ENCODE measurements at places on chromosomes 2 and 18.
A peak's percentile ranks its signal among the peaks of the same experiment; 100 is the strongest.

DNA sequence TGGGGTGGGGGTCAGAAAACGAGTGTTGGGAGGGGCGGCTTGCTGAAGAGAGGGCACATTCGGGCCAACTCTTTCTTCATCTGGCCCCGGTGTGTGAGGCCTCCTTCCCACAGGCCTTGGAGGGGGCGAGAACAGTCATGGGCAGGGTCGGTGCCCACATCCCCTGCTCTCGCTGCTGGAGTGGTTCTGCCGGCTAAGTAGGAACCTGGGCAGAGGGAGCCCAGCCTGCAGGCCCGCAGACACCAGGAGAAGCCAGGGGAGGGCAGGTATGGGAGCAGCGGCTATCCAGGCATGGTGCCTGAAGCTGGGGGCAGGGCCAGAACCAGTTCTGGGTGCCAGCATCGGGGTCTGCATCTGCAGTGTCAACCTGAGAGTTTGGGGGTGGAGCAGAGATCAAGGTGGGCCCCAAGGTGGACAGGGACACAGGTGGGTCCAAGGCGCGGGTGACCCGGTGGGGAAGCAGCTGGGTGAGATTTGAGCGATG is 46.6 kb upstream of the HPCAL1 start:
- no peak for DNase-seq

GRCh38 chr18:76346490-76347130 is 148.4 kb downstream of the ZNF516 start:
- no peak for DNase-seq

GRCh38 chr18:44509048-44509447 is 171.6 kb upstream of the SETBP1 start:
- DNase-seq = no peak

GRCh38 chr2:46010925-46011490 is 286.2 kb upstream of the EPAS1 start:
- DNase-seq = peak; percentile 61

DNA sequence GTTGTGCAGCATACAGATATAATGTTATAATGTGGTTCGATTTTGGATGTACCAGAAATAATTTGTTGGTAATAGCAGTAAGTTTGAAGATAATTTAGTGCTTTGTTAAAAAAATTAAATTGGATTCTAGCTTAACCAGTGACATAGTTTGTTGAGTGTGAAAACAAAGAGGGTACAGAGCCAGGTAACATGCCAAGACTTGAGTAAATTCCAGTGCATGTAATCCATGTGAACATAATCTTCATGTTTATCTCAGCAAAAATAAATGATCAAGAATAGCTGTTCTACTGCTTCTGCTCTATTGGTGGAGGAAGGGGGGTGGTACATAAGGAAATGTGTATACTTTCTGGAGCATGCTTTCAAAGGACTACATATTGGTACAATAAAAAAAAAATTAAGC is 165.8 kb downstream of the DNAH7 start:
- no peak for DNase-seq

- no peak for DNase-seq
These were observed 37.0 kb upstream of the LOXHD1 start for GRCh38 chr18:46693996-46694395.

DNA sequence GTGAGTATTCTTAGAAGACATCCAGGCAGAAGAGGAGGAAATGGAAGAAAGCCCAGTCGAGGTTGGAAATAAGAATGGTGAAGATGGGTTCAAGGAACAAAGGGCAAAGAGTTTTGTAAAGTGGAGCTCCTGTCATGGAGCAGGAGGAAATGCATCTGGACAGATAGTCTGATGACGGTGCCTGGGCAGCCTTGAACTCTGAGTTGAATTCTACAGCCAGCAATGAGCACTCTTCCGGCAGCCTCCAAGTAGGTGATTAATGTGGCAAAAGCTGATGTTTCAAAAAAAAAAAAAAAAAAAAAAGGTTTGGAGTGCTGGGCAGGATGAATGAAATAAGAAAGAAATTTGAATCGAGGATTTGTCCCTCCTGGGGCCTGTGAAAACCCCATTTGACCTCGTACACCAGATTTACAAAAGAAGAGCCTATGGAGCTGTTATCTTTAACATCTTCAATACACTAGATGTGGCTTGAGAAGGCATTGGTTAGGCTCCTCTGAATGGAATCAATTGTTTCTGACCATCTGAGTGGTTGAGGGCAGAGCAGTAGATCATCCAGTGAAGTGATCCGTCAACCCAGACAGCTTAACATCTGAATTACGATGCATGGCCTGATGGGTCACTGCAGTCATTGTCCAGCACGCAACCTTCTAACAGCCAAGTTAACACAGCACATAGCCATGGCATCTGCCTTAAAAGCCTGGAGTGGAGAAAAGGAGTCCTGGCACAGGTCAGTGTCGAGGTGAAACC is 449.7 kb downstream of the TXNL1 start:
- no peak for DNase-seq

DNA sequence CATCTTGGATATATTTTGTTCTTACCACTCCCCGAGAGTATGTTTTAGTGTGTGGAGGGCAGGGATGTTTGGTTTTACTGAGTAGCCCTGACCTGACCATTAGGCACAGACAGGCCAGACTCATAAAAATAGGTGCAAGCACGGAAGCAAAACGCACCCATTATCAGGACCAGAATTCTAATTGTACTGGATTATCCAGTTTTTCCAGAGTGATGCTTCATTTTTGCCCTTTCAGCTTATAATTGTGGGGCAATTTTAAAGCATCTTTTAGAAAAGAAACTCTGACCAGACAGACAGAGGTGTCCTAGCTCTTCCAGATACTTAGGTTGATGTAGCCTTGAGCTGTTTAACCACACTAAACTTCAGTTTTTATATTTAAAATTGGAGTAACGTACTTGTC is 4.4 kb downstream of the NCOA1 start:
- no peak for DNase-seq

- DNase-seq = no peak
These were observed 1.5 kb upstream of the PROM2 start for GRCh38 chr2:95272781-95273180.

GRCh38 chr2:162315938-162316337 is 2.5 kb downstream of the IFIH1 start:
- DNase-seq = no peak

DNA sequence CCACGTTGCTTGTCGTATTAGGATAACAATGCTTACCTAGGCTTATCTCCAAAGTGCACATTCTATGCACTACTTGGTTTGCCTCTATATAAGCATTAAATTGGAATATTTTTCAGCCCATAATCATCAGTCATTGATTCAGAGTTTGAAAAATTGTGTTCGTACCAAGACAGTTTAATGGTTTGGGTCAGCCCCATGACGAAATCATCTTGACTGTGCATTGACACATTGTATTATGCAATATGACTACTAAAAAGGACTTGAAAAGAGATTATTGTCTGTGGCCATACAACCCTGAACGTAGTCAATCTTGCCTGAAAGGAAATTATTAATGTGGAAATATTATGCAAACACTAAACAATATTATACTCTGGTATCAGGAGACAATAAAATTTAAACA is 141.3 kb downstream of the EML6 start:
- no peak for DNase-seq

DNA sequence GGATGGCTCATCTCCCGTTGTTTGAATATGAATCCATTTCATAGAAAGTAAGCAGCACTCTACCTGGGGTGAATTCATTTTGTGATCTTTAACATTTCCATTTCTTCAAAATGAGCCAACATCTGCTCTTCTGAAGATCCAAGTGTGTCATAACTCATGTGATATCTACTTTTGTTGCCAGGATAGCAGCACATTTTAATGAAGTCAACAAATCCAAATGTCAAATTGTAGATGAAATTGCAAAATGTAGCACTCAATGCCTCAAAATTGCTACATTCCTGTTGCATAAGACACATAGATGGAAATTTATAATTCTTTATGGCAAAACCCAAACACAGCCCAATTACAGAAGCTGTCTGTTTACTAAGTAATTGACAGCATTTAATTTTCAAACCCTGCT is 360.7 kb downstream of the TMX3 start:
- DNase-seq = no peak

DNA sequence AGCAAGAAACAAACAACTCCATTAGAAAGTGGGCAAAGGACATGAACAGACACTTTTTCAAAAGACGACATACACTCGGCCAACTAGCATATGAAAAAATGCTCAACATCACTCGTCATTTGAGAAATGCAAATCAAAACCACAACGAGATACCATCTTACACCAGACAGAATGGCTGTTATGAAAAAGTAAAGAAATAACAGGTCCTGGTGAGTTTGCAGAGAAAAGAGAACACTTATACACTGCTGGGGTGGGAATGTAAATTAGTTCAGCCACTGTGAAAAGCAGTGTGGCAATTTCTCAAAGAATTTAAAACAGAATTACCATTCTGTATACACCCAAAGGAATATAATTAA is 130.5 kb downstream of the PLCL1 start:
- peak; percentile 33 for DNase-seq

GRCh38 chr2:224781400-224781799 is 65.2 kb upstream of the CCDC195 start:
- DNase-seq = no peak

DNA sequence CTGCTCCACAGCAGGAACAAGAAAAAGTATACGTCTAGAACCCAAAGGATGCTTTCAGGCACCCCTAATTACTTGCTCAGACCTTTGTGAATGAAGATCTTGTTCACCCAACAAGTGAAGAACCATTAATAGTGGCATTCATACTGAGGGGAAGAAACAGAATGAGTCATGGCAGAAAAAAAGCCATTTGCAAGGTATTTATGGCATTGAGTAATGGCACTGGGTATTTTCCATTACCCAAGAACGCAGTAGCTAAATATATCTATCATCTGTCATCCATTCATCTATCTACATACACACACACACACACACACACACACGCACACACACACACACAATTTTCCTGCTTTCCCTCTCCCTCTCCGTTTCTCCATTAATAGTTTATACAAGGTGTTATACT is 56.4 kb upstream of the XIRP2 start:
- no peak for DNase-seq

DNA sequence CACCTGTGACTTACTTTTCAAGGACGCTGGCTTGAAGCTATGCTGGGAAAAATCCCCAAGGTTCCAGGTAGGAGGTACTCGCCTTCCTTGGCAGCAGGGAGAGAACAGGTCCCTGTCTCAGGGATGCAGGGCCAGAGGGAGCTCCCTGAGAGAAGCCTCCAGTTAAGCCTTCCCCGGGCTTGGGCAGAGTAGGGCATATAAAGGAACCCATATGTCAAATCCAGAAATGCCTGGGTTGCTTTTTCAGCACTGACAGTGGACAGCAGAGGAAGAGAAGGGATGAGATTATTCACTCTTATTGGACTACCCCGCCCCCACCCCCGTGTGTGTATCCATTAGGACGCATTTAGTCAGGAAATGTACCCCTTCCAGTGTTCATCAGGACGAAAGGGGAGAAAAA is 89.3 kb upstream of the TEX51 start:
- DNase-seq = no peak

DNA sequence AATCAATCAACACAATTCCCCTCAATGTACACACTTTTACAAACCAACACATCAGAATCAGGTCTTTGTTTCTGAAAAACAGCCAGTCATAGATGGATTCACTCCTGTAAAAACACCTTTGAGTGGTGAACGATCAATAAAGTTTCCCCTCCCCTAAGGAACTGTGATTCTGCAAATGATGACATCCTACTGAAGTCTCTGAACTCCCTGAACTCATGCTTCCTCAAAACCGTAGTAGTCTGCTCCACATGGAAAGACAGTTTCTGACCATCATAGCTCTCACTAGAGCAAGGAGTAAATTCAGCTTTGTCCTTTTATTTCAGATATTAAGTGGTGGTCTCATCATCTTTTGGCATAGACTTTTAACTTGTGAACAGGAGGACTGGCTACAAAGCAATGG is 43.5 kb upstream of the ACTR3 start:
- no peak for DNase-seq

GRCh38 chr2:55616551-55617174 is 759 bp downstream of the PPP4R3B start:
- peak; percentile 54 for DNase-seq

DNA sequence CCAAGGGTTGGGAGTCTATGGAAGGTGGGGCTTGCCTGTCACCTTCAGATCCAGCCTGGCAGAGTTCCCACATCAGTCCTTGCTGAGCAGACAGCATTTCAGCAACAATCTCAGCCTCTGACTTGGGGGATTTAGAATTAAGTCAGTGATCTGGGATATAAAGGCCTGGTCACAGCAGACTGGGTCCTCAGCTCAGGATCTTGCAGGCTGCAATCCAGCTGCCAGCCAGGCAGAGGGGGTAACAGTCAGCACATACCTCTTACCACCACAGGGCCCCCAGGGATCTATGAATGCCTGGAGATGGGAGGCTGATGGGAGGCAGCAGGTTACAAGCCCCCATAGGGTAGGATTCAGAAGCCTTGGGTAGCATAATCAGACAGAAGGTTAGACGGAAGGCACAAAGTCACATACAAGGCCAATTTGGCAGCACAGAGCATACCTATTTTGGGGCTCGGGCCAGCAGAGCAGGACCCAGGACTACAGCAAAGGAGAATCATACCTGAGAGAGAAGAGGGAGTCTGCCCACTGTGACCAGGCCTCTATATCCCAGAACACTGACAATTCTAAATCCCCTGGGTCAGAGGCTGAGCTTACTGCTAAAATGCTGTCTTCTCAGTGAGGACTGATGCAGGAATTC is 163.5 kb downstream of the MTCL1 start:
- no peak for DNase-seq
